Stimulated activated naive CD8-positive, alpha-beta T cell treated with anti-CD3 and anti-CD28 coated beads, Interleukin-15, Interleukin-2, amounts not matched to agents 100 U/mL and 50 U/mL, for 24 hours (primary cell): ENCODE measurements at places on chromosomes 16 and 17.

DNA sequence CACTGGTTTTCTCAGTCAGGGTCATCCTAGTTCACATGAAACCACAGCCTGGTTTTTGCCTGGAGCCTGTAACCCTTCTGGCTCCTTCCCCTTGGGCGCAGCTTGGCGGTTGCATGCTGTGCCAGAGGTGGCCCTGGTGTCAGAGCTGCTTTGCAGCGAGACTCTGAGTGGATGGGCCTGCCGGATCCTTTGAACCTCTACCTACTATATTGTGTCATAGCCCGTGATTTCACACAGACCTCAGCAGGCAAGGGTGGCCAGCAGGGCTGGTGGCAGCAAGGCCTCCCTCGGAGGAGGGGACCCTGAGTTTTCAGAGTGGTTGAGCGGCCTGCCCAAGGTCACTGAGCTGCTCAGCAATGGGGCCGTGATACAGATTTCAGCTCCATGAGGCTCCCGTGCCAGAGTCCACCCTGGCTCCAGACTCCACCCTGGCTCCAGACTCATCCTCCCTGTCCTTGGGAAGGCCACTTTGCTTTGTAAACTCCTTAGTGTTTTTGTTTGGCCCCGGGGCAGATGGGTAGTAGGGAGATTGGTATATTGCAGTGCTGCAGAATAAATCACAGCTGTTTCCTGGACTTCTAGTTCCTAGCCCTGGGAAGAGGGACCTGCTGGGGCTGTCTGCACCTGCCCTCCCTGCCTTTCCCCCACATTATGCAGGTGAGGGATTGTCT, 9.7 kb downstream of the MPRIP start:
- no peak for DNase-seq

- no peak for DNase-seq
These were observed 143.7 kb downstream of the PRKCB start for GRCh38 chr16:23979441-23979840.

GRCh38 chr17:41559548-41559947, 12.3 kb downstream of the KRT9 start:
- DNase-seq = no peak

- DNase-seq = no peak
These were observed 10.2 kb downstream of the LASP1 start for GRCh38 chr17:38879878-38880665.

DNA sequence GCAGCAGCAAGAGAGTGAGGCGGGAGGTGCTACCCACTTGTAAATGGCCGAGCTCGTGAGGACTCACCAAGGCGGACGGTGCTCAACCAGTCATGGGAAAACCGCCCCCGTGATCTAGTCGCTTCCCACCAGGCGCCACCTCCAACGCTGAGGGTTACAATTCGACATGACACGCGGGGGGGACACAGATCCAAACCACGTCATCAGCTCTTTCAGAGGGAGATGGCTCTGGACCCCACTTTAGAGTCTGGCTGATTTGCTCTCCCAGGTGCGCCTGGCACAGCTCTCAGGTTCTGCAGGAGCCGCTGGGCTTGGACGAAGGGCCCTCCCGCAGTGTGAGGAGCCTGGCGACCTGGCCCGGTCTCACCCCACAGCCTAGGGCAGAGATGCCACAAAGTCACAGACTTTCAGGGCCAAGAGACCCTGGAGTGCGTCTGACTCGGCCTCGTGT, 21.1 kb upstream of the DOC2B start:
- DNase-seq = no peak

DNA sequence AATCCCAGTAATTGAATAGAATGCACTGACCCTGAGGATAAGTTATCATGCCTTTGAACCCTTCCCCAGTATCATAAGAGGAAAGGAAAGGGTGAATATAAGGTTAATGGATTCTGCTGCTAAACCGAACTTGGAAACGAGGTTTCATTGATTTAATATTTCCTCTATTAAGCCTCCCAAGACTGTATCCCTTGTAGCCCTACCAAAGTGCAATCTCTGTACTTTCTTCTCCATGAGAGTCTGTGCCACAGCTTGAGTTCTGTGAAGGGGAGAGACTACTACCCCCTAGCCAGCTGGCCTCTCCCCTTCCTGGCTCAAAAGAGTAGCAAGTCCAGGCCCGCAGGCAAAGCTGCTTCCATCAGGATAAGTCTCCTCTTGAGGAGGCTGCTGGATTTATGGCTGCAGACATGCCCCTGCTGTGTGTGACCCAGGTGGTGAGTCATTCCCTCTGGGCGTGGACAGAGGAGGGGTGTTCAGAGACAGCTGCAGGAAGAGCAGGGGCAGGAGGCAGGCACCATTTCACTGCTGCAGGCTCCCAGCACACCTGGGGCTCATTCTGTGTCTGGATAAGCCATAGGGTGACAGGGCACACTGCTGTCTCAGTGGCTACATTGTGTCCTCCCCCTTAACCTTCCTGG, 58.4 kb downstream of the TOM1L2 start:
- DNase-seq = peak; percentile 41
